ENCODE measurements at places on chromosomes 1 and 21.

DNA sequence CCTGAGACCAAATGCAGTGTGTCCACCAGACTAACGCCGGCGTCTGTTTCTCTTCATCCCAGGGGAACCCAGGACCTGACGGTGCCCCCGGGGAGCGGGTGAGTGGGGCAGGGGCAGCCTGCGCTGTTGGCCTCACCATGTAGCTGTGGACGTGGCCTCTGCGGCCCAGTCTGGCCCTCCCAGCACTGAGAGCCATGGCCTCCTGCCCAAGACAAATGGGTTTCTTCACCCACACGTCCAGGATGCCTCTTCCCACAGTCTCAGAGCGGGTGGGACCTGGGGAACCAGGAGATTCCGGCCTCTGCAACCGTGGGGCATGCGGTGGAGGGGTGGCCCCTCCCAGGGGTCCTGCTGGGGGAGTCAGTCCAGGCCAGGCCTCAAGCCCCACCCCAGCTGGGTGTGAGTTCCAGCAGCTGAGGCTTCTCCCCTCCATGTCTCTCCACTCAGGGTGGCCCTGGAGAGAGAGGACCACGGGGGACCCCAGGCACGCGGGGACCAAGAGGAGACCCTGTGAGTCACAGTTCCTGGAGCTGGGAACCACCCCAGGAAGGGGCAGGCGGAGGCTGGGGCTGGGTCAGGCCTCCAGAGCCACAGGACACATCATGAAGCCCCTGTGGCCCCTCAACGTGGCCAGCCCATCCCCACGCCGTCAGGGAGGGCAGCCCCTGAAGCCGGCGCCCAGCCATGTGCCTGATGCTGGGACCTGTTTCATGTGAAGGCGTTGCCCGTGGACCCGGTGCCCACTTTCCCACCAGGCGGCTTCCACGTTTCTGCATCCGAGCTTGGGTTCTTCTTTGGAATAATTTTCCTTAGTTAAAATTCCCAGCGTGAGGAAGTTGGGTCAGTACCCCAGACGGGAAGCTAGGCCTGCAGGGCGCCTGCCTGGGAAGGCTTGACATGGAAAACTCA lies 11.0 kb downstream of the COL6A1 start:
- DNase-seq, result no peak

GRCh38 chr21:43613755-43614638 lies 45.3 kb downstream of the HSF2BP start:
- DNase-seq, result no peak

GRCh38 chr1:226126824-226127569 lies 59.5 kb downstream of the ACBD3 start:
- no peak for DNase-seq

- no peak for DNase-seq
Observed at GRCh38 chr1:23020706-23021405, 1.6 kb downstream of the KDM1A start.

DNA sequence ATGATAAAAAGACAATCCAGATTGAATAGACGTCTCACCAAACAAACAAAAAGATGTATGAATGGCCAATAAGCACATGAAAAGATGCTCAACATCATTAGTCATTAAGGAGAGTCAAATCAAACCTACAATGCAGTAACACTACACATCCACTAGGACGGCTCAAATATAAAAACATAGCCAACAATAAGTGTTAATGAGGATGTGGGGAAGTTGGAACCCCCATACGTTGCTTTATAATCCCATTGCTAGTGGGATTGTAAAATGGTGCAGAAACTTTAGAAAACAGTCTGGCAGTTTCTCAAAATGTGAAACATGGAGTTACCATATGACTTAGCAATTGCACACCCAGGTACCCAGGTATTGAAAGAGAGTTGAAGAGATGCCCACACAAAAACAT lies 14.7 kb upstream of the IL24 start:
- DNase-seq, result no peak
